ENCODE measurements at places on chromosomes 2 and 18.

DNA sequence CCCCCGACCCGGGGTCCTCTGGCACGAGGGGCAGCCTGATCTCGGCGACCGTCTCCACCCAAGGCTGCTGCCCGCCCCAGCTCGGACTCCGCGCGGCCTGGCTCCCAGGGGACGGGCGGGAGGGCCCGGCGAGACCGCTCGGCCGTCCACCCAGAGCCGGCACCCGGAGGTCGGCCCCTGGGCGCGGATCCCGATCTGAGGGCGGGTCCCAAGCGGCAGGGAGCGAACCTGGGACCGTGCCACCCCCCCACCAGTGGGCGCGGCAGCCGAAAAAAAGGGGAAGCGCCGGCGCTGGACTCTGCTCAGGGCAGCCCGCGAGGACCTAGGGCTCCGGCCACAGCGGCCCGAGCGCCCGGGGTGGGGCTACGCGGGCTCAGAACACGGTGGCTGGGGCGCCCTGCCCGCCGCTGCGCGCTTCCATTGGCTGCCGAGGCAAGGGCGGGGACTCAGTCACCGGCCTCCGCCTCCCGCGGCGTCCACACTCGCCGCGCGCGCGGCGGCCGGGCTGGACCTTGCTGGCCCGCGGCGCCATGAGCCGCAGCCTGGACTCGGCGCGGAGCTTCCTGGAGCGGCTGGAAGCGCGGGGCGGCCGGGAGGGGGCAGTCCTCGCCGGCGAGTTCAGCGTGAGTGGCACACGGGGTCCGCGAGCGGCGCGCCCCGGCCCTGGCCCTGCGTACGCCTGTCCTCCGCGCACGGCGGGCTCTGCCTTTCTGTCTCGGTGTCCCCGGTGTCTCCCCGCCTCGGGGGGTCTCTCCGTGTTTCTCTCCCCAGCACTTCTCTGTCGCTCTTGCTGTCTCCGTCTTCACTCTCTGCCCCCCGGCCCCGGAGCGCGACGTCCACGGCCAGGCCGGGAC, at the start of gene PTPN18:
Gene PTPN18 (plus strand): TSS at position 479 of the 854 bp plus-strand sequence. CDS start 52 bp downstream, at position 531.
- DNase-seq, result peak; percentile 96

- DNase-seq, result no peak
Measured at GRCh38 chr2:203704430-203704829, 2.0 kb upstream of the CD28 start.

DNA sequence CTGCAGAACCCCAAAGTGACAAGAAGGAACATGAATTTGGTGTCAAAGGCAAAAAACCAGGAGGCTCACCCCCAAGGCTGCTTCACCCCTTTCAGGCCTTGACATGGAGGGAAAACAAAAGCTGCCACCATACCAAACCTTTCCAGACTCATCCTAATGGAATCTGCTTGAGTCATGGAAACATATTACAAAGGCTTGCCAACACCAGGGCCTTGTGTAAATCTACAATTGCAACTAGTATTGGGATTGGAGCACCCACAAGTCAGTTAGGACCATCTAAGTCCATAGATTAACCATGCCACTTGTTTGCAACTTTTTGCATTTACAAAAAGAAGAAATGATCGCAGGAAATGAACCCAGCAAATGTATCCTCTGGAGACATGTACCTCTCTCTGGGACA, 297.6 kb downstream of the CDCA7 start:
- peak; percentile 91 for DNase-seq

- peak; percentile 74 for DNase-seq
Measured at GRCh38 chr2:165794536-165794928, 485 bp upstream of the GALNT3 start.

DNA sequence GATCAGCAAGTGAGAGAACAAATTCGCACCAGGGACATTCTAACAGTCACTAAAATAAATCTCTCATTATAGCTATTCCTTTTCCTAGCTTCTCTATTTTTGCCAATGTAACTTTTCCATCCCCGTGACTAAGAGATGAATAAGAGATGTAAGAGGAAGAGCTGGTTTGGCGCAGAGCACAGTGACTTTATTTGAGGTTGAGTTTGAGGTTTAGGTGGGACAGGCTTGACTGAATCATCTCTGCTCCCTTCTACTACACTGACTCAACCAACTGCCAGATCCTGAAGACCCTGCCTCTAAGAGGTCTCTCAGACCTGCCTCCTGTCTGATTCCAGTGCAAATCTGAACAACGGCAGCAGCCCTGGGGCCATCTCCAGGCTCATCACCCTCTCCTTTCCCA, 28.0 kb downstream of the RFX8 start:
- peak; percentile 92 for DNase-seq

DNA sequence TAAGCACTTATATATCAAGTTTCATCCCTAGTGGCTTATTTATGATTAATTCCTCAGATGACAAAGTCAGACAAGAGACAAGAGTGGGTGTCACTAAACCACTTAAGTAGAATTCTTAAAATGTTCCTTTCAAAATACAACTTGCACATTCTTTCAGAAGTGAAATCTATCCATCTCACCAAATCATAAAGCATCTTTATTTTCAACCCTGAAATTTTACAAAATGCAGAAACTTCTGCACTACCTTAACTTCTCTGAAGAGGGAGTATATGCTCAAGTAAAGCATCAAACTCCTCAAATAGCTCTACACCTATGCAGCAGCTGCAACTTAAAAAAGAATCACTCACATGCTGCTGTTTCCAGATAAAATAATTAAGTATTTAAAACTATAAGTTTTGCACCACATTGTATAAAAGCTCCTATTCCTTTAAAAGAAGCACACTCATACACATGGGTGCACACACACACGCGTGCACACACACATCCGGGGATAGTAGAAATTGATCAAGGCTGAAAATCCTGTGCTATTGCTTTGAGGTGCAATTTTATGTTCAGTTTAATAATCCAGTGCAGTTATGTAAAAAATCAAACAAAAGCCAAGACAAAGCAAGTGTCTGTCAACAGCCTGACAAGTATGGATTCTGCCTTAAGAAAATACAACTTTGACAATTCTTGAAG, 244.5 kb downstream of the TCF4 start:
- peak; percentile 66 for DNase-seq

DNA sequence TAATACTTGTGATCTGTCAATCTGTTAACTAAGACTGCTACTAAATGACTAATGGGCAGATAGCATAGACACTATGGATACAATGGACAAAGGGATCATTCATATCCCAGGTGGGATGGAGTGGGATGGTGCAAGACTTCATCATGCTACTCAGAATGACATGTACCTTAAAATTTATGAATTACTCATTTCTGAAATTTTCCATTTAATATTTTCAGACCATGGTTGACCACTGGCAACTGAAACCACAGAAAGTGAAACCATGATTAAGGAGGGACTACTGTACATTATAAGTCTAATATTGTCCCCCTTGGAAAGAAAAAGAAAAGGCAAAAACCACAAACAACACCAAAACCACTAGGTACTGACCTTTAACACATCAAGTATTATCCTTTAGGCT, 247.0 kb upstream of the SYT4 start:
- no peak for DNase-seq

GRCh38 chr2:195404651-195405050, 252.4 kb upstream of the SLC39A10 start:
- no peak for DNase-seq

DNA sequence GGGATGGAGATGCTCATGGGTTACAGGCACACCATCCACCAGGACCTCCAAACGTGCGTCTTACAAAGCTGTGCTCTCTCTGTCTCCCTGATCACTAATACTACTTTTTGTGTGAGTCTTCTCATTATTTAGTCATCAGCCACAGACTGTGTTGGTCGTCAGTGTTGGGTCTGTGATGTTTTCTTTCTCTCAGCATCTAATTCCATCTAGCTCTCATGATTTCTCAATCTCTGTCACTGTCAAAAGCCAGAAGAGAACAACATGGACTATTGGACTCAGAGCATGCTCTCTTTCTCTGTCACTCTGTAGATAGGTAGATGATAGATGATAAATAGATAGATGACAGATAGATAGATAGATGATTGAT, 6.0 kb upstream of the ARL4C start:
- DNase-seq, result peak; percentile 48

DNA sequence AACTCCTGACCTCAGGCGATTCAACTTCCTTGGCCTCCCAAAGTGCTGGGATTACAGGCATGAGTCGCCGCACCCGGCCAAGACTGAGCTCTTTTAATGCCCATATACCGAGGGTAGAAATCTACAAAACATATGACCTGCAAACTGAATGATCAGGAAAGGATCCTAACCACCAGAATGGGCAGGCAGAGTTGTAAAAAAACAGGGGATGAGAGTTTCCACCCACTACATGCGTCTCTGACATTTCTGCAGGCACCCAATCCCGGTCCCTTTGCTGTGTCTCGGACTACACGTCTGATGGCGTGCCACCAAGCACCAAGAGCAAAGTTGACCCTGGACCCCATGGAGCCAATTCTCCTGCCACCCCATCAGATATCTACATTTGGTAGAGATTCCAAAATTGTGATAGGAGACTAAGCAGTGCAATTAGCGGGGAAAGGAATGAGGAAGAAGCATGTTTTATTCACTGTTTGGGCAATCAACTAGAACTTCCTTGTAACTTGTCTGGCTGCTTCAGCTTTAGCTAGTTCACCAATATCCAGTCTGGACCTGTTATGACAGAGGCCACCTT, 74.1 kb downstream of the ATP8B1 start:
- peak; percentile 31 for DNase-seq
